ENCODE measurements at places on chromosomes 2 and 18.

DNA sequence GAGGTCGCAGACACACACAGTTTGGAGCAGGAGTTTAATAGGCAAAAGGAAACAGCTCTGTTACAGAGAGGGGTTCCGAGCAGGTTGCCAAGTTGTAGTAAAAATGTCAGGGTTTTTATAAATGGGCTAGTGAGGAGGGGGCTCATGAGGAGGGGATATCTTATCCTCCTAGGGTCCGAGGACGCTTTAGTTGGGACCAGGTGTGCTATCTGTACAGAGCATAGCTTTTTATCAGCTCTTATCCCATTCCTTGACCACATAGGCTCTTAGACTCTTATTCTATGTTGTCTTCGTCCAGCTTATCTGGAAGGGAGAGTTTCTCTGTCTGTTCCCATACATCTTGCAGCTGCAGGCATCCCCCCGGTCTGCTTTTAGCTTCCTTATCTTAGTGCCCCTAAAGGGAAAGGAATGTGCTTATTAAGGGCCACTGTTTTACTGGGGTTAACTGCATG lies 44.7 kb downstream of the PDK1 start:
- DNase-seq, result no peak

DNA sequence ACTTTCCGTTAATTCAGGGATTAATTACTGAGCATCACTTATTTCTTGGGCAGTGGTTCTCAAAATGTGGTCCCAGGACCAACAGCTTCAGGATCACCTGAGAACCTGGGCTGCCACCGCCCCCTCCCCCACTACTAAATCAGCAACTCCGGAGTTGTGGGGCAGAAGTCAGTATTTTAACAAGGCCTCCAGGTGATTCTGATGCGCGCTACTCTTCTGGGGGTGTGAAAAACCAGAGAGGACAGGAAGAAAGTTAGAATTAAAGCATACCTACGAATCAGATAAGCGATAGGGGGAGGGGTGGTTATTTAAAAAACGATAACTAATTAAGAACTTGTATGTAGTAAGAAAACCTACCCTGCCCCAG lies 319 bp downstream of the ZSCAN30 start:
- DNase-seq, result no peak

GRCh38 chr18:48887905-48888772 lies 62.6 kb downstream of the SMAD7 start:
- DNase-seq, result no peak

- DNase-seq, result no peak
Observed at GRCh38 chr2:160703648-160704585, 210.3 kb upstream of the RBMS1 start.

DNA sequence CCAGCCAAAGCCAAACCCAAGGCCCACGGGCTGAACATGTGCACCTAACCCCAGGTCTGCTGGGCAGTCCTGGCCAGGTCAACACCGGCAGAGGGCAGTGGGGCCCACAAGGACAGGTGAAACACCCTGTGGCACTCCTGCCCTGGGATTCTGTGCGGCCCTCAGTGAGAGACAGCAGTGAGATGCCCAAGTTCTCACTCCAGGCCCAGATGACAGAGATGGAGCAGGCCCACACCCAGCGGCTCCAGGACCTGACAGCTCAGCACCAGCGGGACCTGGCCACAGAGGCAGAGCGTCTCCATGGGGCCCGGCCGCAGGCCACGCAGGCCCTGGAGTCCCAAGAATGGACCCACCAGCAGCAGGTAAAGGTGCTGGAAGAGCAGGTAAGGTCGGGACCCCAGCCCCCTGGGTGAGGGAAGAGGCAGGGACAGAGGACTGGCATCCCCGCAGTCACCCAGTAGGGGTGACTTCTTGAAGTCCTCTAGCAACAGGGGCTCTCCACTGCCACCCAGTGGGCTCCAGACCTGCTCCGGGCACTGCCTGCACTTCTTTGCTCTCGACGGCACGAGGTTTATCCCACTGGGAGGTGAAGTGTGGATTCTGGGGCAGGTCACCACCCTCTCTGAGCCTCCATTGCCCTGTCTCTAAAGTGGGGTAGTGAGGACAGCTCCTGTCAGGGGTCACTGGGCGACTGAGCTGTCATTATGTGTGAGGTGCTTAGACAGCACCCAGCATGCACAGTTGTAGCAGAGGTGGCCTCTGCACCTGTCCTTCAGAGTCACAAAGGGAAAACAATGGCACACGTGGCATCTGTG lies 8.8 kb upstream of the SNED1 start:
- no peak for DNase-seq

GRCh38 chr2:12110074-12110473 lies 363.6 kb downstream of the LPIN1 start:
- DNase-seq, result no peak

- no peak for DNase-seq
Observed at GRCh38 chr18:36559149-36559857, 261.8 kb downstream of the FHOD3 start.

DNA sequence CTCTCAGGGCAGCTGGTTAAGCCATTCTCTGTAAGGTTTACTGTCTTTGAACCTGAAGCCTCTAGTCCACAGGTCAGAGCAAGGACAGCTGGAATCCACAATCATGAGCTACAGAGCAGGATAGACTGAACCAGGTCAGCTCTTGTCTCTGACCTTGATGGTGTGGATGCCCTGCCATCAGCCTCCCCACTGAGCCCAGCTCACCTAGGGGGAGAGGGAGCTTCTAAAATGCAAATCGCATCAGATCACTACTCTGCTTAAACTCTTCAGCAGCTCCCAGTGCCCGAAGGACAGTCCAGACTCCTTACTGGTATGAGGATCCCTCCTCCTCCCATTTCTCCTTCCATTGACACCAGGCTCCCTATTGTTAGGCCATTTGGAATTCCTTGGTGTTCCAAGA lies 255.3 kb upstream of the CCDC68 start:
- no peak for DNase-seq

DNA sequence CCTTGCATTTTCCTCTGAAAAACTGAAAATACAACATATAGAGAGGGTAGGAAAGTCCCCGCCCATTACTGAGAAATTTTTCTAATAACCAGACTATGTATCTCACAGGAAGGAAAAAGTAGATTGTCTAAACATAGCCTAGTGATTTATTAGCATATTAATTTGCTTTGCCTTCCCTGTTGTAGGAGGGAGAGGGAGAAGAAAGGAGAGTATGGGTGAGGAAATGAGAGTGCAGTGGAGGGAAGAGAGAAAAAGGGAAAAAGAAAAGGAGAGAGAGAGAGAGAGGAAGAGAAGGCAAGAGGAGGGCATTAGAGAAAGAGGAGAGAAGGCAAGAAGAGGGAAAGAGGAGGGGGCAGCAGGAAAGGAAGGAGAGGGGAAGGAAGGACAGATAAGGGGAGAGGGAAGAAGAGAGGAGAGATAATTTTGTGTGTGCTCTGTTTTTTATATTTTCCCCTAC lies 3.6 kb upstream of the KYNU start:
- no peak for DNase-seq

- no peak for DNase-seq
Observed at GRCh38 chr2:128684523-128684922, 365.9 kb upstream of the HS6ST1 start.

- DNase-seq, result no peak
Observed at GRCh38 chr2:16166327-16166981, 226.1 kb downstream of the MYCN start.

- DNase-seq, result no peak
Observed at GRCh38 chr2:203685081-203685621, 21.3 kb upstream of the CD28 start.
